ENCODE measurements at places on chromosomes 5 and 9.

DNA sequence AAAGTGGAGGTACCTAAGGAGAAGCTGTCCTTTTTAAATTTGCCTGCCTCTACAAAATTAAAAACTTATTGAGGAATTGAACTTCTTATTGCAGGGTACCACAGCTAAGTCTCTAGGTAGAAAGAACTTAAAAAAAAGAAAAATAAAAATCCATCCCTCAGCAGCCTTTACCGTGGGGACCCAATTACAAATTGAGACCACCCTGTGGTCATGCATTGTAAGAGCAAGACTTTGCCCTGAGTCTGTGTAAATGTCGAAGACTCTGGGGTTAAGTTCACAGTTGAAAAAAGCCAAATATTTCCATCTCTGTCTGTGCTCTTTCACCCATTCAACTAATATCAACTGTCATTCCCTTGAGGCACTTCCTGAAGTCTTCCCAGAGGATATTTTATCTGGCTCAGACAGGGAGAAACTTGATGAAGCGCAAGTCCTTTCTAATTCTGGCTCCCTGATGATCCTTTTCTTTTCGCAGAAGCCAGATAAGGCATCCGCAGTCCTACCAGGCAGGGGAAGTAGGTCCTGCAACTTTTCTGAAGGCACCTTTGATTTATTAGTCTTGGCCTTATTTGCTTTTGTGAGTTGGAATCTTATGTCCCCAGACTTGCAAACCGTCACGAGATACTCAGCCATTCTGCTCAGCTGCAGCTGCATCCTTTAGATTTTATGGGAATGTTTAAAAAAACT is 323.8 kb upstream of the WWC1 start:
- no peak for DNase-seq

DNA sequence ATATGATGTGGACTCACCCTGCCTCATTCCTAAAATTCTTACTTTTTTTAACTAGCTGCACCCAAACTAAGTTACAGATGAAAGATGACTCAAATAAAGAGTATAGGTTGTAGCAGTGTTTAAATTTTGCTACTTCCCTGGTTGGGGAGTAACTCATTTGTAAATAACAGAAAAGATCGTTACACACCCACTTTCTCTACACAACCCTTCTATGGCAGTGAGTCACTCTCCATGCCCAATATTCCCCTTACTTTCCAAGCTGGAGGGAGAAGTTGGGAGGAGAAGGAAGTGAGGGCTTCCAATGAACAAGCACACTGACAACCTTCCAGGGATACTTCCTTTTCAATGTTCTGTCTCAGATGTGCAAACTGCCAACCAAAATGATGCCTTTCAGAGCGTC is 1.9 kb downstream of the RASEF start:
- no peak for DNase-seq

GRCh38 chr9:93682155-93682968 is 106.0 kb downstream of the PHF2 start:
- peak; percentile 75 for DNase-seq

DNA sequence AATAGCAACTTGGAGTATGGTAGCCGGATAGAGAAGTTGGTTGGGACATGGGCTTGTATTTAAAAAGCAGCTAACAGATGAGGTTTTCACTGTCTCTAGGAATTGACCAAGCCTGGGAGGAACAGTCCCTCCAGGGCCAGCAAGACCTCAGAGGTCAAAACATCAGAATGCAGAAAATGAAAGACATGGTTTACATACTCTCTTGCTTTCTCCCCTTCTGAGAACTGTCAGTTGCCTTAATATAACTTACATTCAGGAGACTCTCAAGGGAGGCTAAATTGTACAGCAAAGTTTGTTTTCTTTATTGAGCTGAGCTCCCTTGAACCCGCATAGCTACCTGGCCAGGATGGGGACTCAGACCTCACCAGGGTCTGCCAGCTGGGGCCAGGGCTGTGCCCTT is 179.3 kb downstream of the GAS1 start:
- DNase-seq: no peak

DNA sequence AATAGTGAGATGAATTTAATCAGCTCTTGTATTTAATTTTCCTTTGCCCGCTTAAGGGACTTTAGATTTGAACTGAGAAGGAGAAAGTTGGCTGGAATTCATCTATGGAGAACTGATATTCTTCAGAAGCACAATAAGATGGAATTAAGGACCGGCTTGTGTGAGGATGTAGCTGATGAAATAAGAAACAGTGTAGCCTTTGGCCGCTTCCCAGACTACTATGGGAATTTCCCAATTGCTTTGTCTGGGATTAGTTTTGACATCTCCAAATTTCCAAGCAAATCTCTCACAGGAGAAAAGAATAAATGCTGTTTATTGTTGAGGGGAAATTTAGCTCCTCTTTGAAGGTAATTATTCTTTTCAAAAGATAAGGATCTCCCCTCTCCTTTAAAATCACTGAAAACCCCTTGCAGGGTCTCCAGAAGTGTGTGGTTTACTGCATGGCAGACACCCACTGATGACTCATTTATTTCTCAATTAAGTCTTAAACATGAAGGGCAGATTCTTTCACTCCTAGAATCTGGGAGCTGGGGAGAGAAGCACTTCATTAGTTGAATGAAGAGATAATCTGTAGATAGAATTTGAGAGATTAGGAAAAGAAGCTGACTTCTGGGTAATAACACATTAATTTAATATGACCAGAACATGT is 606.5 kb upstream of the ADAMTS16 start:
- no peak for DNase-seq

GRCh38 chr9:113349445-113350094 is at the start of gene BSPRY:
TSS of gene BSPRY (plus strand) at chr9:113349541. CDS start at chr9:113349580, 39 bp downstream.
- DNase-seq: no peak

DNA sequence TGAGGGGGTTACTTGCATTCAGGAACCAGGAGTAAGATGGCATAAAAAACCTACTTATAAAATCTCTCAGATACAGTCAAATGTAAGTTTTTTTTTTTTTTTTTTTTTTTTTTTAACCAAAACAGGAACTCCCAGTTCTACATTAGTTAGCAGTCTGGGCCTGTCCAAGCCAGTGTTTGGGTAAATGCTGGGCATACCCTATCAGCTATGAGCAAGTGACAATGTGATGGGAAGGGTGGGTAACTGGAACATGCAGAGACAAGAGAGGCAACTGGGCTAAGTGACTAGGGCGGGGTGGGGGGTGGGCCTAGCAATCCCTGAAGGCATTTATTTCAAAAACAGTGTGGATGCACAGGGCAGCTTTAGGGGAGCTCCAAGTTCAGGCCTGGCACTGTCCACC is 2.3 kb downstream of the NMRK1 start:
- no peak for DNase-seq

- peak; percentile 89 for DNase-seq
Observed at GRCh38 chr5:172102913-172103626, 85.0 kb downstream of the STK10 start.

- DNase-seq: no peak
Observed at GRCh38 chr5:104598285-104598684, 1035.7 kb upstream of the NUDT12 start.

DNA sequence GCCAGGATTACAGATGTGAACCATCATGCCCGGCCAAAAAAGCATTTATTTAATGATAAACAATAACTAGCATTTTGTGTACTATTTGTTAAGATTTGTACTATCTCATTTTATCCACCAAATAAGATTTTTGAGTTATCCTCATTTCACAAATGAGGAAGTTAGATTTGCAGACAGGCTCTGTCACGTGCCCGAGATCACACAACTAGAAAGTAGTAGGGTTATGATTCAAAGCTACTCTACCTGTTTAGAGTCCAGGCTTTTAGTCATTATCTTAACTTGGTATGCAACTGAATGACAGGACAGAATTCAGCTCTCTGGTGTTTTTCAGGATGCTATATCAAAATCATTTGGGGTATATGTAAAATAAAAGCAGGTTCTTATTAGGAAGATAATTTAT is 20.5 kb downstream of the RANBP17 start:
- no peak for DNase-seq

DNA sequence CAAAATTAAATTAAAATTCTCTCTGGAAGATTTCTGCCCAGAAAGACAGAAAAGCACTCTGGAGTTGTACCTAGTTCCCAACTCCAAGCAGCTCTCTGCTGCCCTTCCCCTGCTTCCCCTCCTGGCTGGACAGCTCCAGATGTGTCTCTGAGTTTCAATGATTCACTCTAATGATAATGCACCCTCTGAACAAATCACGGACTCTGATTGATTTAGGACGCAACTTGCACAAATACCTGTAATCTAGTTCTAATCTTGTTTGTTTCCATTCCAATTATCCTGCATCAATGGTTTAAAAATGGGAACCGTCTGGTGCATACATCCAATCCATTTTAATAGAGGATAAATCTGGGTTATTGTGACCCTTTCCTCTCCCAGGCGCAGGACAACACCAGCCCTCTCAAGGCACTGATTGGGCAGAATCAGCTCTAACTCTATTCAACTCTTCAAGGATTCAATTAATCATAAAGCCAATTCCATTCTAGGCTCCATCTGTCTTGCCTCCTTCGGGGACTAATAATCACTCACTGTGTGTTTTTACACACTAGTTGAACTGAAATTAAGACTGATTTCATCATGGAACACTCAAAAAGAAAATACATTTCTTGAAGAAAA is 111.2 kb upstream of the LRRTM2 start:
- DNase-seq: no peak
